Stimulated activated CD8-positive, alpha-beta memory T cell treated with anti-CD3 and anti-CD28 coated beads, Interleukin-2, amount 100 ng/mL, for 48 hours (primary cell): ENCODE measurements at places on chromosomes 7 and 10.

DNA sequence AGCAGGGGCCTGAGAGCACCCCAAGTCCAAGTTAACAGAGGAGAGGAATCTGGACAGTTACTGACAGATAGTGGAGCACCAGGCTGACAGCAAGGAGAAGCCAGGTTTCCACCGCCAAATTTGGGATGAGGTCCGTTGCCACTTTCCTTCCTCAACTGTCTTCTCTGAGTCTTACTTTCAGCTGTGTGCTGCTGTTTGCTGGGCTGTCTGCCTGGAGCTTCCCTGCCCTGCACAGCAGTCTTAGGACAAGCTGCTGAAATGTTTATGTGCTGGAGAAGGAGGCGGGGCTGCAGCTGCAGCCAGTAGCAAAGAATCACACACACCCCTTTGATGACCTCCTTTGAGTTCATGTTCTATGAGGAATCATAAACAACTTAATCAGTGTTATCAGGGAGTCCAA is 17.4 kb upstream of the CYP3A7 start:
- no peak for DNase-seq

- DNase-seq, result no peak
Measured at GRCh38 chr10:43186150-43186549, 47.9 kb downstream of the CSGALNACT2 start.

- DNase-seq, result no peak
Measured at GRCh38 chr10:42938351-42938750, 138.5 kb upstream of the RET start.

DNA sequence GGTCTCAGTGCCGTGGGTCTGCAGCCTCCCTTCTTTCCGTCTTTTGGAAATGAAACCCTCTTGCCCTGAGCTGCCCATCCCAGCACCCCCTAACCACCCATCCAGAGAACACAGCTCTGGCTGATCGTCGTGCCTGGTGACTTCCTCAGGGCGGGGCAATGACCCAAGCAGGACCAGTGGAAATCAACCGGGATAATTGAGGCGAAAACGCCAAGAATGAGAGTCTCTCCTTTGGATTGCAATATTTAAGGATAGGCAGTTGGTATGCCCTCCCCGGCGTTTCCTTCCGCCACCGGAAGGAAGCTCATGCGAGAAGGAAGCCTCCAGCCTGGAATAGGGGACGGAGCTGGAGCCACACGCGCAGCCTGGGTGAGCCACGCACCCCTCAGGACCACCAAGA is 73.7 kb upstream of the PFKP start:
- no peak for DNase-seq

GRCh38 chr7:136039577-136040345 is 62.6 kb upstream of the MTPN start:
- no peak for DNase-seq

GRCh38 chr10:17425584-17426262 is 28.7 kb downstream of the ST8SIA6 start:
- DNase-seq, result no peak

- no peak for DNase-seq
Measured at GRCh38 chr10:49169776-49170175, 18.4 kb downstream of the TMEM273 start.

DNA sequence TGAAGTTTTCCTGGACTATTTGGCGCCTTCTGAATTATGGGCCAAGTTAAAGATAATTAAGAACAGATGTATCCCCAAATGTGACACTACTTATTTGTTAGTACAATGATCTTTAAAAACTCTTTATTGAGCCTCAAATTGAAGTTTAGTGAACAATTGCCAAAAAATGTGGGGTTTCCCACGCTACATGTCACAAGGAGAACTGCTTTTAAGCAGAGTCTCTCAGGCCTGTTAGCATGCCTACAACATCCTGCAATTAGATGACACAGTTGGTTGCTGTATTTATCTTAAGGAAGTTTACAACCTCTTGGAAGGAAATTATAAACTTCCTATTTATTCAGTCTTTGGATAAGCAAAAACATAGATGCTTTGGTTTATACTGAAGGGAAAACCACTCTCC is 733.0 kb downstream of the TNS3 start:
- DNase-seq, result no peak

- DNase-seq, result no peak
Measured at GRCh38 chr10:77576007-77576367, 61.6 kb downstream of the KCNMA1 start.

- DNase-seq, result no peak
Measured at GRCh38 chr10:132679640-132680039, 106.3 kb downstream of the NKX6-2 start.

DNA sequence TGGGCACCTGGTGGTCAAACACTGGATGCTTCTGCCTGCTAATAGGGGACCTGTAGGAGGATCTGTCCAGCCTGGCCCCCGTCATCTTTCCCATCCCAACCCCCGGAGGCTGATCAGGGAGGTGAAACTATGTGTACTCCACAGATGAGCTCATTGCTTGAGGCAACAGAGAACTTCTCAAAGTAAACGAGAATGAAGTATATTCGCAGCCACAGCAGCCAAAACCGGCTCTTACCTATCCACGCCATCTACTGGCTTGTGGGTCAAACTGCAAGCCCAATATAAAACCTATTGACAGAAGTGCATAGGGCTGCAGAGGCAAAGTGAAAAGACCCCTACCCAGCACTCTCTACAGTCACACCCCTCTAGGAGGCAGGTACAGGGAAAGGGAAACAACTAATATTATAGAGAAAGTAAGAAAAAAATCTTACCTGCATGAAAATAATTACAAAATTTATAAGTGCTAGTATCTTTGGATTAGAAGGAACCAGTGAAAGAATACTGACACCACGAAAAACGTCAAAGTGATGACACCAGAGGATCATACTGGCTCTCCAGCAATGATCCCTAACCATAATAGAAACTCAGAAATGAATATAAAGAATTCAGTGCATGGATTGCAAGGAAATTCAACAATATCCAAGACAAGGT is 973.5 kb downstream of the ANKRD7 start:
- DNase-seq, result no peak

GRCh38 chr7:137774793-137775201 is 72.0 kb downstream of the DGKI start:
- DNase-seq, result no peak

DNA sequence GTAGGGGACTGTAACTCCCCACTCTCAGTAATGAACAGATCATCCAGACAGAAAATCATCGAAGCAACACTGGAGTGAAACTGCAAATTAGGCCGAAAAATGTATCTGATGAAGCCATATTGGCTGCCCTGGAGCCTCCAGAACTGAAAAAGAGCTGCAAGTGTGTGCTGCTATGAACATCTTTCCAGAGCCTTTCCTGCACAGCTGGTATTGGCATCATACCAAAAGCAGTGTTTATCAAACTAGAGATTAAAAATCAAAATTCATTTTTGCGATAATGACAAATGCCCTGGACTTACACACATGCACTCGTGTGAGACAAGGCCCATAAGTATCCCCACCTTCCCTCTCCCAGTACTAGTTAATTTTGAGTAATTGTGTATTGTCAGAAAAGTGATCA is 6.8 kb upstream of the CLDN12 start:
- no peak for DNase-seq

DNA sequence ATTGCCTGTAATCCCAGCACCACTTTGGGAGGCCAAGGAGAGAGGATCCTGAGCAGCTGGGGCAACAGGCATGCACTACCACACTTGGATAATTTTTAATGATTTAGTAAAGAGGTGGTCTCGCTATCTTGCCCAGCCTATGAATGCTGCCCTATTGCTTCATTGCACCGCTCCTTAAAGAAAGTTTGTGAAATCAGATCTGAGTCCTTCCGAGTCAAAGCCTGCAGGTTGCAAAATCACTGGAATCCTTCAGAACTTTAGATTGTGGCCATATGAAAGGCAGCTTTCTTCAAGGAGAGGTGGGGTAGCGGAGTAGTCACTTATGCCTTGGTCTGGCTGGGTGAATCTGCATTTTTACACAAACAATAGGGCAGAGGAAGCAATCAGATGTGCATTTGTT is 166.3 kb downstream of the ARHGAP12 start:
- no peak for DNase-seq

DNA sequence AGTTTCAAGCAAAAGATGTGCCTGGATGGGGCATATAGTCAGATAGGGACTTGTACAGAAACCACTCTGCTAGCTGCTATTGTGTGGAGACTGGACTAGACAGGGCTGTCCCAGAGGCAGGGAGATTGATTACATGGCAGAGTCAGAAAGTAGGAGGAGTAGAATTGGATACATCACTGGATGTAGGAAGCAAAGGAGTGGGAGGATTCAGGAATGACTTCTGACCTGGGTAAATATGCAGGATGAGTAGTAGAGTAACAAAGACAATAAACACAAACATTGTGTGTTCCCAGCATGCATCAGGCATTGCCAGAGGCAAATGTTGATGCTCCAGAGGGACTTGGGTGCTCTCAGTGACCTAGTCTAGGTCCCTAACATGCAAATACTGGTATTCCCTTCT is 30.9 kb upstream of the MAT1A start:
- DNase-seq, result no peak

DNA sequence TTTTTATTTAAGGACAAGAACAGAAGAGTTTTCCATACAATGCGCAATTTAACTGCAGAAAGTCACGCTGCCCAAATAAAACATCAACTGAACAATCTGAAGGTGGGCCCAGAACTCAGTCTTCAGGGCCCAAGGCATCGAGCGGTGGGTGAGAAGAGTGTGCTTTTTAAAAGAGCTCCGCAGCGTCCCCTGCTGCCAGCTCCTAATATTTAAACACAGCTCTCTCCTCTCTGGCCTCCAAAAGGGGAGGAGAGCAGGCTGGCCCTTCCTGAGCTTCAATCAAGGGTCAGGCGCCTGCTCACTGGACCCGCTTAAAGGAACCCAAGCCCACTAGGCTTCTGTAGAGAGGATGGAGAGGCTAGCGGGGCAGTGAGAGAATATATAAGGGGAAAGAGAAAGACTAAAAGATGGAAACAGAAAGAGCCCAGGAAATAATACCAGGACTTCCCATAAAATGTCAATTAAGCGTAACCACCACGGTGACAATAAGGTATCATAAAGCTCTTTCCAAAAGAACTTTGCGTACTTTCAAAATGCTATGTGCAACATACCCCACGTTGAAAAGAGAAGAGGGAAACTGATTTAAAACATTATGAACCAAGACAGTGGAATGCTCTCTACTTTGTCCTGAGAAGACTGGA is 2.8 kb downstream of the FAM53B start:
- DNase-seq, result peak; percentile 52

GRCh38 chr7:155106356-155106755 is 36.2 kb downstream of the HTR5A start:
- DNase-seq, result no peak

DNA sequence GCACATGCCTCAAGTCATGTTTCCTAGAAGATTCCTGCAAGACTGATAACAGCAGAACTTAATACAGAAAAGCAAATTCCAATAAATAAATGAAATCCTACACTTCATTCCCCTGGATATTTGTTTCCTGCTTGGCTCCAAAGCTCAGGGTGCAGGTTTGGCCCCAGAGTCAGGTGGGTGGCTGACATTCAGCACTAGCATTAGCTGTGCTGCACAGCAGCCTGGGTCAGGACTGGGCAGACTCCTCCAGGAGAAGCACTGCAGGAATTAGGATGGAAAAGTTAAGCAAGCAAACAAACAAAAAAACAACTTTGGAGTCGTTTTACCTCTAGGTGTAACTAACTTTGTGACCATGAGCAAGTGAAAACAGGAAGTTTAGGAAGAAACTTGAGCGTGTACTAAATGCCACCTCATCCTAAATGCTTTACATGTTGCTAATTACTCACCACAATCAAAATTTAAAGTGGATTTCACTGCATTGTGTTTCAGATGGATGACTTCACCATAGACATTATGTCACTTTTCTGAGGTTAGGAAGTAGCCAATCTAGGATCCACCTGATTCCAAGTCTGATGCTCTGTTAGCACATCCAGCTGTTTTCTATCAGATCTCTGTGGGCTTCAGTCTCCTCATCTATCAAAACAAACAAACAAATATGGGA is 239.4 kb downstream of the C7orf25 start:
- no peak for DNase-seq

- peak; percentile 12 for DNase-seq
Measured at GRCh38 chr7:16712916-16713315, 40.6 kb upstream of the TSPAN13 start.

DNA sequence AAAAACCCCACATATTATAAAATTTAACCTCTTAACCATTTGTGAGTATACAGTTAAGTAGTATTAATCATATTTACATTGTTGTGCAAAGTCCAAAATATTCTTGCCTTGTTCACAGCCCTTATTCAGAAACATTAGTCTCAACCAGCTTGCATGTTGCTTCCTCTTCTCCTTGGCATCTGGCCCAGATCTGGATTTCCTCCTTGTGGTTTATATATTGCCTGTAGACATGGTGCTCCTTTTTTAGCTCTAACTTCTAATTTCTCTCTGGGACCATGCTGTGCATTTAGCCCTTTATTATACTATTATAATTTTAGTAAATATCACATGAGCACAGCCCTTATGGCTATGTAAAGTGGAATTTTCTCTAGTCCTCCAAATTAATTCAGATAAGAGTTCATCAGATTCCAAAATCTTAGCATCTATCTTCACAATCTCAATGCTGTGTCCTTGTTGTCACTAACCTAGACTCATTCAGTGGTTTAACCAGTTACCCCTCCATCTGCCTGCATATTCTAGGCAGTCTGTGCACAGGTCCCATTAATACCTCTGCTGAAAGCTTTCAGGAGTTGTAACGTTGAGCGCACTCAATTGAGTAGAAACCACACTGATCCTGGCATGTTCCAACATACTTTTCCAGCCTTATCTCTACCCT is 7.9 kb downstream of the CPED1 start:
- DNase-seq, result no peak

- no peak for DNase-seq
Measured at GRCh38 chr7:155178096-155178495, 108.0 kb downstream of the HTR5A start.

DNA sequence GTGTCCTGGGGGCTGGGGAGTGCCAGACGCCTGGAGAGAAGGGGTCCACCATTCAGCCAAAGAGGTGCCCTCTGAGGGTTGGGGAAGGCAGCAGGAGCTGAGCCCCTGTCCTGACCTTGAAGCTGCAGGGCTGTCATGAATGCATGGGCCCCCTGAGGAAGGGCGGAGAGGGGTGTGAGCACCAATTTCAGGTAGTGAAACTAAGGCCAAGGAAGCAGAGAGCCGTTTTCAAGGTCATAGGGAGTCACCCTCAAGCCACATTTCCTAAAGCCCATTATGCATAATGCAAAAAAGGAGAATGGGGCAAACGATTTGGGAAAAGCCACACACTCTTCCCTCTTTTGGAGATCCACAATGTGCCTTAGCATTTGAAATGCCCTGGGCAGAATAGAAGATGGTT is 37.2 kb downstream of the FIGNL1 start:
- no peak for DNase-seq

DNA sequence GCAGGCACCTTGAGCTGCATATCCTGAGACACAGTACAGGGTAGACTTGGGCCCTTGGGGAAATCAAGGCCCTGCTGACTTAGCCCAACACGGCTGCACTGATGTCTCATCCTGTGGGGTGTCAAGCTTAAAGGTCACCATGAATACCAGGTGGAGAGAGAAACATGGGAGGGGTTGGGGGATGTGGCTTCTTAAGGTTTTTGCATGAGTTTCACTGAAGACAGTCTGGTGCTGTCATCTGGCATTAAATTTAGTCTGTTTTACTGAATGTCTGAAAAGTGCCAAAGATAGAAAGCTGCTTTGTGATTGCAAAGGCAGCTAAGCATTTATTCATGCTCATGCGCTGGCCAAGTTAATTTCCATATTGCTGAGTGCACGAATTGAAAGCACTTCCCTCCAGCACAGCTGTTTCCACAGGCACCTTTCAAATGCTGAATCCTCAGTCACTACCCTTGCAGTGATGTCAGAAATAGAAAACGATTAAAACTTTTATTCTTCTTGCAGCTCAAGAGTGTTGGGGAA is 102.1 kb downstream of the OSBPL3 start:
- DNase-seq, result no peak

- no peak for DNase-seq
Measured at GRCh38 chr7:32522746-32523530, 27.6 kb downstream of the AVL9 start.

GRCh38 chr10:68870545-68871104 is 30.5 kb upstream of the DDX50 start:
- no peak for DNase-seq
